Heart left ventricle (tissue), 16 donors: ENCODE measurements at places on chromosomes 12 and 14. TPM values are rescaled to one million over a fixed set of nuclear protein-coding genes. Genes with fewer than 3 reads are reported as not detected.

Gene AREL1
- total RNA-seq, result 22.2 TPM

Gene NRXN3
- total RNA-seq, result 1.9 TPM

Gene SLCO1B1
- total RNA-seq, result not detected

Gene INHBE
- 0.64 TPM for total RNA-seq

Gene SPX
- total RNA-seq, result 7.6 TPM

Gene SETD1B
- 12.0 TPM for total RNA-seq

Gene LRFN5
- total RNA-seq, result 0.38 TPM

Gene TSHR
- total RNA-seq, result not detected

Gene PKP2
- total RNA-seq, result 474 TPM

Gene DNAAF2
- total RNA-seq, result 4.1 TPM

Gene TAS2R19
- 0.88 TPM for total RNA-seq

Gene SLCO1C1
- total RNA-seq, result 1.6 TPM

Gene TOMM20L
- total RNA-seq, result not detected

Gene A2M
- 547 TPM for total RNA-seq

Gene SLC17A8
- total RNA-seq, result not detected

Gene IL26
- total RNA-seq, result not detected

Gene ZBTB42
- 7.4 TPM for total RNA-seq

Gene NEDD1
- total RNA-seq, result 13.2 TPM

Gene CCDC197
- total RNA-seq, result not detected

Gene OTX2
- not detected for total RNA-seq

Gene MLH3
- 15.2 TPM for total RNA-seq

Gene ABCC9
- 69.7 TPM for total RNA-seq

Gene ADAMTS20
- not detected for total RNA-seq

Gene ARHGAP5
- total RNA-seq, result 259 TPM

Gene PLEKHG7
- total RNA-seq, result not detected

Gene KRT77
- total RNA-seq, result not detected

Gene ANAPC5
- total RNA-seq, result 77.0 TPM

Gene PPP1CC
- 194 TPM for total RNA-seq

Gene PTPN6
- total RNA-seq, result 6.1 TPM

Gene SLC10A1
- total RNA-seq, result not detected

Gene DTX1
- 2.5 TPM for total RNA-seq

Gene DYRK2
- total RNA-seq, result 51.1 TPM

Gene HPD
- 1.5 TPM for total RNA-seq

Gene GDF3
- not detected for total RNA-seq

Gene KRT82
- total RNA-seq, result not detected

Gene SOAT2
- not detected for total RNA-seq

Gene CLEC4D
- not detected for total RNA-seq

Gene TMTC1
- 61.8 TPM for total RNA-seq

Gene C12orf50
- total RNA-seq, result not detected

Gene CMKLR1
- 8.2 TPM for total RNA-seq
